ENCODE measurements at places on chromosomes 3 and 15.

GRCh38 chr3:14565868-14566588, 25.9 kb upstream of the GRIP2 start:
- DNase-seq = no peak

GRCh38 chr15:40844696-40845030, 815 bp downstream of the SPINT1 start:
- DNase-seq = no peak

DNA sequence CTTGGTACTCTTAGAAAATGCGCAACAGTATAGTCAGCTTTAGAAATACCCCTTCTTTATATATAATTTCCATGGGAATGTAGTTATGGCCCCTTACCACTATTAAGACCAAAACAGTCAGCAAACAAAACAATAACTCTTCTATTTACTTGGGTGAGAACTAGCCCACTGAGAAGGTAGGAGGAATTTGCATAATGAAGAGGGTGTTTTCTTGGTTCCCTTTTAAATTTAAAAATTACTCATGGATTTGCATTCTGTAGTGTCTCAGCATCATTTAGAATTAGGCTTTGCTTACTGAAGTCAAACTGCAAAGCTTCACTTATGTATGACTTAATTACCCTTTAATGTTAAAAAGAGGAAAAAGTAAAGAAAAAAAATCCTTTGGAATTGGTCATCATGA, 350.8 kb downstream of the PTPRG start:
- no peak for DNase-seq

DNA sequence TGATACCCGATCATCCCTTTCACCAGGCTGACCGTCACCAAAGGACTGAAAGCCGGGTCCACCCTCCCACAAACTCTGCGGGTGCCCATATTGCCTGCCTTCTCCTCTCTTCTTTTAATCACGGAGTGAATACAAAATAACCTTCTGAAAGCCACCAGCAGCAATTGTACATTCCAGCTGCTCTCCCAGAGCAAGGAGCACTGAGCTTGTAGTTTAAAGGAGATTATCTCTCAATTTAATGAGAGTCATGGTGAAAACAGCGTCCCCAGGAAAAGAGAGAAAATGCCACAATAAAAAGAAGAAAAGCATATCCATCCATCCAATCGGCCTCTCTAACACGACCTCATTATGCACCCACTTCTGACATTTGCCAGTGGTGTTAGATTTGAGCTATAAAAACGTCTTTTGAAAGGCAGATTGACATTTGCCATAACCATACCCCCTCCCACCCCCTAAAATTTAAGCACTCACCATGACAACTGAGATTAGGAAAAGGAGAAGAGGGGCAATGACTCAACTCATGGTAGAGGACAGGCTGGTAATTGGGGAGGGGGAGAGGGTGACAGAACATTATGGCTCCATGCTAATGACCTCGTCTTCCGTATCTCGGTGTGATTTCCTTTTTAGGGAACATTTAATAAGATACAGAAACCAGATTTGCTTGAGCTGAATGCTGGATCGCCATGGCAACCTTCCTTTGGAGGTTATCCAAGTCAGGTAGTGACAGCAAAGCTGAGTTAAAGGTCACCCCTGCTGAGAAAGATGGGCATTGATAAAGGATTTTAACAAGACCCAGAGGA, 106.2 kb downstream of the ST8SIA2 start:
- no peak for DNase-seq

DNA sequence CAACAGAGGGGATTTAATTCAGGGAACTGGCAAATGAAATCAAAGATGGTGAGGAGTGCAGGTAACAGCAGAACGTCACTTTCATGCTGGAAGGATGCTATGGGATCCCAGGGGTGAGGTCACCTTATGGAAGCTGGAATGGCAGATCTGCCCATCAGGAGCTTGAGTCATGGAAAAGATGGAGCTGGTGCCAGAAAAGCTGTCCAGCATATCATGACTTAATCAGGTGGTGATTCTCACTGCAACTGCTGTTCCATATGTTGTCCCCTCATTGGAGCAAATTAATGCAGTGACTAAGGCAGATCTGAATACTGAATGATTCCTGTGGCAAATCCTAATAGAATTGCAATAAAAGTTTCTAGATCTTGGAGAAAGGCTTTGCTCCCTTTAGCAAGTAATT, 38.4 kb downstream of the HHLA2 start:
- no peak for DNase-seq

GRCh38 chr3:4988983-4989834, 10.0 kb downstream of the BHLHE40 start:
- no peak for DNase-seq

- DNase-seq = no peak
These were observed 267.7 kb downstream of the XXYLT1 start for GRCh38 chr3:195003006-195003892.

- no peak for DNase-seq
These were observed 17.1 kb upstream of the TPM1 start for GRCh38 chr15:63025460-63025859.

GRCh38 chr15:29736744-29737020, 85.6 kb downstream of the TJP1 start:
- no peak for DNase-seq

DNA sequence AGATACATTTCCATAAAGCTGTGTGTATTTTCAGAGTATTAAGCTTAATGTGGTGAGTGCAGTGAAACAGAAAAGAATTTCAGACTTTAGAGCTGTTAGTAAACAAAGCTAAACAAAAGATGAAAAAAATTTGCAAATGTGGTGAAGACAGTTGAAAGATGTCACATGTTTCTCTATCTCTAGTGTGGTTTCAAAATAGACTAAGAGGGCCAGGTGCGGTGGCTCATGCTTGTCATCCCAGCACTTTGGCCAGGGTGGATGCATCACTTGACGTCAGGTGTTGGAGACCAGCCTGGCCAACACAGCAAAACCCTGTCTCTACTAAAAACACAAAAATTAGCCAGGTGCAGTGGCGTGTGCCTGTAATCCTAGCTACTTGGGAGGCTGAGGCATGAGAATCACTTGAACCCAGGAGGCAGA, 466.0 kb upstream of the NR2F2 start:
- DNase-seq = no peak

GRCh38 chr3:46863261-46863782, at the start of gene MYL3:
TSS of gene MYL3 (minus strand) at chr3:46863444. CDS start at chr3:46863390, 54 bp downstream.
- no peak for DNase-seq

GRCh38 chr15:67063689-67064606, 1.5 kb upstream of the SMAD3 start:
- DNase-seq = no peak

DNA sequence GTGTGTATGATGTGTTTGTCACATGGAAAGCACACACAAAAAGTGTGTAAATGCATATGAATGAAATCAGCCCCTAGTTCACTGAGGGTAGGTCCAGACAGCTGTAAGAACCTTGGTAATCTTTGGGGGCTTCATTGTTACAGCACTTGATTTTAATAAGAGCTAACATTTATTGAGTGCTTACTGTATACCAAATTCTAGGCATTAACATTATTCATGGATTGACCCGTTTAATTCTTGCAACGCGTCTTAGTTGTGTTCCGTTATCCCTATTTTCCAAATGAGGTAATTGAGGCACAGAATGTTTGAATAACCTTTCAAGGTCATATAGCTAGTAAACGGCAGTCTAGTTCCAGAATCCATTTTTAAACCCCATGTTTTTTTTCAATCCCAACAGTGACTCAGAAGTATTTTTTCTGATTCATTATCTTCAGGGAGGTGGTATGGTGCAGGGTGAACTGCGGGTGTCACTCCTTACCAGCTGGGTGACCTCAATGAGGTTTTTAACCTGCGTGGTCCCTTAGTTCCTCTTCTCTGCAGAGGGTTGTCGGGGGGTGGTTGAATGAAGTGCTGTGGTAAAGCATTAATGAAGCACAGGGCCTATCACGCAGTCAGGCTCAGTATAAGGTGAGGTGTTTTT, 14.2 kb downstream of the RAB8B start:
- DNase-seq = no peak

DNA sequence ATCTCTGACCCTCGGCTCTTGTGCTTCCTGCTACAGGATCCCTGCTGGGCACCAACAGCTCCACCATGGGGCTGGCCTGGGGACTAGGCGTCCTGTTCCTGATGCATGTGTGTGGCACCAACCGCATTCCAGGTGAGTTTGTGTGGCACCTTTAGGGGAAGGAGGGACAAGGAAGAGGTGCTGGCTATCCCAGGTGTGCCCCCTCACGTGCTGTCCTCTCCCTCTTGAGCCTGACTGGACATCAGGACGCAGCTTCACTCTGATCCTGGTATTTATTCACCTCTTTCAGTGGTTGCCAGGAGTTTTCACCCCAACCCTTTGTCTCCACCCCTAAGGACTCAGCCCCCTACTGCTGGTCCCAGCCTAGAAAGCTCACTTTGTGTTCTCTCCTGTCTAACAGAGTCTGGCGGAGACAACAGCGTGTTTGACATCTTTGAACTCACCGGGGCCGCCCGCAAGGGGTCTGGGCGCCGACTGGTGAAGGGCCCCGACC, 960 bp downstream of the THBS1 start:
- DNase-seq = peak; percentile 75

DNA sequence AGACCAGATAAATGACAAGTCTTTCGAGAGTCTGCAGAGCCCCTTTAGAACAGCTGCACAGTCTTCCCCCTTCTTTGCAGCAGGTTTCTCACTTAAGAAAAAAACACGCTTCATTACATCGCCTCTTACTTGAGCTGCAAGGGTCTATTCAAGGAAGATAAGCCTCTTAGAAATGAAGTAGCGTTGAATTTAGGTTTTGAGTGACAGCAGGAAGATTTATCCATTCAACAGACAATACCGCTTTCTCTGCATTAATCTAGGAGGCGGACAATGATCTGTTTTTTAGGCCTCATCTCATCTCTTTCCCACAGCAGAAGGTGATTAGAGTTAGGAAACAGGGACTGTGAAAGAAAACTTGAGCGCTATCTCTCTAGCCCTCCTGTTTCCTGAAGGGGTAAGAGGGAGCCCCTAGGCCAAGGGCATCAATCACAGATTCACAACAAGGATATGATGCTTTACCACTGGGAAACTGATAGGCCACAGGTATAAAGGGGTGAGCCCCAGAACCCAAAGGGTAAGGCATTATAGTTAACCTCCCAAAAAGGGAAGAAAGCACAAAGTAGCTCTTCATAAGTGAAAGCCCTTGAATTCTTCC, 84.3 kb downstream of the MECOM start:
- DNase-seq = no peak

GRCh38 chr15:76340198-76340802, 3.7 kb downstream of the ISL2 start:
- DNase-seq = no peak

DNA sequence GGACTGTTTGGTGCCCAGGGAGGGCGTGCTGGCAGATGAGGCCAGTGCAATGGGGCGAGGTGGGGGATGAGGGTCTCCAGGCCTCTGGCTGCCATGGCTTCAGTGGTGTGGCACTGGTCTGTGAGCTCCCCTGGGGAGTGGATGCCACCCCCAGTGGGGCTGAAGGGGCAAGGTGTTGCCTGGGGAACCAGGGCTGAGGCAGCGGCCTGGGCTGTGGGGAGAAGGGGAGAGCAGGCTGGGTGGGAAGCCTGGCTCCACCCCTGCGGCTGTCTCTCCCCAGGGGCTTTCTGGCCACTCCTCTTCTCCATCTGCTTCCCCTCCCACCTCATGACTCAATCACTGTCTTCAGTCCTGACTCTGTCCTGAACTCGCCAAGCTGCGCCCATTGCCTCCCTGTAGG, 88.4 kb upstream of the TLE3 start:
- DNase-seq = no peak

DNA sequence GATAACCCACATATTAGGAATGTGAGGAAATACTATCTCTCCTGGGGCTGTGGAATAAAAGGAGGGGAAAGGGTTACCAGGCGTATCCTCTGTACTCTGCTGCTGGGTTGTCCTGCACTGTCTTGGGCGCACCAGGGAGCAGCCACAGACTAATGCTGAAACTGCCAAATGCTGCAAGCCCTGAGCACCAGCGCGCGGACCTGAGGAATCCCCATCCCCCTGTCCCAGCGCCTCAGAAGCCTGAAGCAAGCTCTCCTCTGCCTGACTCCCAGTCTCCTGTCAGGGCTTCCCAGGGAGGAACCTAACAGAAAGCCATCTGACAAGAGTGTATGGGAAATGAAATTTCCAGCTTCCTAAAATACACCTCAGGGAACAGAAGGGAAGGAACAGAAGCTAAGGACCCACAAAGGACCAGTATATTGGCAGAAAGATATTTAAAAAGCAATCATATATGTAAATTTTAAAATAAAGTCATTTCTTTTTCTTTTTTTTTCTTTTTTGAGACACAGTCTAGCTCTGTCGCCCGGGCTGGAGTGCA, 158.3 kb upstream of the C2CD4B start:
- no peak for DNase-seq

GRCh38 chr3:47283193-47283537, 421 bp downstream of the KLHL18 start:
- DNase-seq = no peak

GRCh38 chr15:75452865-75453702, 1.6 kb upstream of the SIN3A start:
- no peak for DNase-seq

- no peak for DNase-seq
These were observed 210.3 kb downstream of the OPA1 start for GRCh38 chr3:193803288-193803687.

DNA sequence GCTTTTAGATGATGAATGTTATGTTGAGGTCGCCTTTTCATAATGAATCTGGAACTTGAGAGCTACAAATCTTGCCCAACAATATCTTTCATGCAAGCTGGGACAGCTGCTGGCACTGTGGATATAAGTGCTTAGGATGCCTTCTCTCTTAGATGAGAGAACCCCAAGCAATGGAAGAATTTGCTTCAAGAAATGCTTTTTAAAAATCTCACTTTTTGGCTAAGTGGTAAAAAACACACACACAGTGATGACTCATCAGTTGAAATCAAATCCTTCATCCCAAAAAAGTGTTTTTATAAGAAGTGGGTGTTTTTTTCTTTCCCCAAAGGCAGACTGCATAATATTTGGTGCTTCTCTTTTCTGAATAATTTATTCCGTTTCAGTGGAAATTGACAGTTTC, 38.4 kb upstream of the GALNT15 start:
- no peak for DNase-seq

DNA sequence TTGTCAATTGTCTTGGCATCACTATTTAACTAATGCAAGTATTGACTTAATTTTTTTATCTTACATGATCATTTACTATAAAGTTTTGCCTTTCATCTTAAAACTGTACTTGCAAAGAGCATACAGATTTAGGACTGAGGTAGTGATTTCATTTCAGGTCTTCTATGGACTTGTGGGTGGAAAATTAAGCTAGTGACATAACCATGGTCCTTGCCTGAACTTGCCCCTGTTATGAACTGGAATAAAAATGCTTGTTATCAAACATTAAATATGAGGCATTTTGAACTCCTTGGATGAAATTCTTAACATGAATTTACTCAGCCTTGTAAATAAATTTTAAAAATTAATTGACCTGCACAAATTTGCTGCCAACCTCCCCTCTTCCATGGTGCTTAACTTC, 712.0 kb downstream of the NAALADL2 start:
- DNase-seq = no peak

DNA sequence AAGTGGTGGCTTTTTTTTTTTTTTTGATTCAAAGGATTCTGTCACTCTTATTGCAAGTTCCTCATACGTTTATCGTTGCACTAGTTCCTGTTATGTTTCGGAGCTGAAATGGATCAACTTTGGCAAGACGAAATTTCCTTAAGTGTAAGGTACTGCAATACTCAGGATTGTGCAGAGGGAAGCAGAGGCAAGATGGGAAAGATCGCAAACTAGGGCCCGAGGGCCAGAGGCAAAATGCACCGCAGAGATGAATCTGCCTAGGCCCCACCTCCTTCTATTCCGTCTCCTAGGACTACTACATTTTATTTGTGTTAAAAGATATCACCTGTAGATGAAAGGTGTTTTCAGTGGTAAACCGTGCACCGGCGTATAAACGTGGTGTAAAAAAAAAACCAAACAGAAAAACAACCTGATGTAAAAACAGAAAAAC, 331 bp downstream of the RNU6-1 start:
- DNase-seq = no peak
